ENCODE measurements at places on chromosomes 6 and 20.

DNA sequence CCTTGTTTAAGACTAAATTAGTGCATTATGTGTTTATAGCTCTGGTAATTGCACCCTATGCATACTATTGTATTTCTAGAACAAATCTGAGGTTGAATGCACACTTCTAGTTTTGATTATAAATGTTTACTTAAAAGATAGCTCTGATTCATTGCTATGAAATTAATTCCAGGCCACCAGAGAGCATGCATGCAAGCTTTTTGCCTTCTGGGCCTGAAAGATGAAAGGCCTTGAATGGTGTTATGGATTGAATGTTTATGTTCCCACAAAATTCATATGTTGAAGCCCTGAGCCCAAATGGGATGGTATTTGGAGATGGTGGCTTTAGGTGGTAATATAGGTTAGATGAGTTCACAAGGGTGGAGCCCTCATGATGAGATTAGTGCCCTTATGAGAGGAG lies 695.0 kb upstream of the MAP3K7 start:
- DNase-seq = no peak

- no peak for DNase-seq
These were observed 170.3 kb upstream of the SOX4 start for GRCh38 chr6:21423106-21423854.

GRCh38 chr6:5521322-5521721 lies 260.0 kb downstream of the FARS2 start:
- no peak for DNase-seq

- DNase-seq = no peak
These were observed 199.9 kb downstream of the TMEM200A start for GRCh38 chr6:130565696-130566095.

DNA sequence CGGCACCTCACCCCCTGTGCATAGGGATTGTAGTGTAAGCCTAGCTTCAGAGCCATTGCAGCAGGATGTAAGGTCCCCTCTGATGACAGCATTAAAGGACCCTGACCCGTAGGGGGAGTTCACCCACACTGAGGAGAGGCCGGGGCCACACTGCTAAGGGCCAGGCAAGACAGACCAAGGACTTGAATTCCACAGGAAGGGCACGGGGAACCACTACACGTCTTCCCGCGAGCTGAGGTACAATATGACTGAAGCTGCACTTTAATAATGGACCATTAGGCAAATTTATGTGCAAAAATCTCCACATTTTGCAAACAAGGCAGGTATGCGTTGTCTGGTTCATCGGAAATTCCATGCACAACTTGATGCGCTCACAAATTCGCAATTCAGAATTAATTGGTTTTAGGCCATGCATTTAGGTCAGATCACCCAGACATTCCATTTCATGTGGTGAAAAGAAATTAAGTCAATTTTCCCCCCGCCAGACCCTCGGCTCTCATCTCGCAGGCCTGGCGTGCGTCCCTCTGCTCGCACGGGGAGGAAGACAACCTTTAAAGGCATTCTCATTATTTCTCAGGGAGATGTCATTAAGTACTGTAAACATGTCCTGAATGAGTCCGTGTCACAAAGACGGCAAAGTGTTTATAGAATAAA lies 111.8 kb downstream of the FOXA2 start:
- DNase-seq = no peak

GRCh38 chr20:40464731-40465208 lies 224.3 kb downstream of the MAFB start:
- DNase-seq = no peak

DNA sequence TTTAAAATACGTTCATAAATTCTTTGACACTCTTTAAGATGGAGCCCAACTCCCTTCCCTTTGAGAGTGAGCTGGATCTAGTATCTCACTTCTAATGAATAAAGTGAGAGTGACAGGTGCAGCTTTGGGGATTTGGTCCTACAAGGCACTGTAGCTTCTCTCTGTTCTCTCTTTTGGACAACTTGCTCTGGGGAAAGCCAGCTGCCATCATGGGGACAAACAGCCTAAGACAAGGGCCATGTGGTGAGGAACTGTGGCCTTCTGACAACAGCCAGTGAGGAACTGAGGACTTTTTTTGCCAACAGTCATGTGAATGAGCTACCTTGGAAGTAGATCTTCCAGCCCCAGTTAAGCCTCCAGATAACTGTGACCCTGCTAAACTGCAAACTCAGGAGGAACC lies 272.8 kb upstream of the AGPAT4 start:
- DNase-seq = no peak

DNA sequence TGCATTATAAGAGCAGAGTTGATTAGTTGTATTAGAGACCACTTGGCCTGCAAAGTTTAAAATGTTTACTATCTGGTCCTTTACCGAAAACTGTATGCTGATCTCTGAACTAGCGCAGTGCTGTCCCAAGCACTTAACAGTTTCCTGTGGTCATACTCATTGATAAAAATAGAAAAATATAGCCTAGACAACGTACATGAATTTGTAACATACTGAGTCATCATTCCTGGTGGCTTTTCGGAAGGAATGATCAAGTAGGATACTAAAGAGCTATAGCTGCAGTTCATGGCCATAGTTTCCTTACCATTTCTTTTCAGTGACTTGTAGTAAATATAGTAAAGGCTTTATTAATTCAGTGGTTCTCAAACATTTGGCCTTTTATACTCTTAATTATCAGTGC lies 18.4 kb downstream of the TTK start:
- DNase-seq = peak; percentile 26

- peak; percentile 52 for DNase-seq
These were observed 28.9 kb downstream of the STX7 start for GRCh38 chr6:132483779-132484679.

DNA sequence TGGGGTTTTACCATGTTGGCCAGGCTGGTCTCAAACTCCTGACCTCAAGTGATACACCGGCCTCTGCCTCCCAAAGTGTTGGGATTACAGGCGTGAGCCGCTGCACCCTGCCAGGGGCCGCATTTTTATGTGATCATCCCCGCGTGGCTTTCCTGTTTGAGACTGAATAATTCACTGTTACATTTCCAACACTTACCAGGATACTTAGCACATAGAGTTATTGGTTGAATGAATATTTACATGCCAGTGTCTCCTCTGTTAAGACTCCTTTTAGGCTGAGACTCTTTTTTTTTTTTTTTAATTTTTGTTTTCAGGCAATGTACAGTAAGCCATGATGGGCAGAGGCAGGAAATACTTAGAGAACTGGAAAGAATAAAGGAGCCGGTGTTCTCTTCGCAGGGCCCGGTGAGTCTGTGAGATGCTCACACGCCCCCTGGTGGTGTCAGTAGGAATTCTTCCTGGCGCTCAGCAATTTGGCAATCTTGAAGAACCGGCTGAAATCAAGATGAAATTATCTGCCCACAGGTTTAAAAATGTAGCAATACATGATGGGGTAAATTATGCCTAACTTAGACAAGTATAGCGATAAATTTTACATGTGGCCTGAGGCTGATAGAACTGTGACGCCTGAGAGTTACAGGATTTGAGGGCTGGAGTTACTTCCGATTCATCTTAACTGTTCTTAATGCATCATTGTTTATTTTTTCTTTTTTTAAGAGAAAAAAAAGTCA lies 7.6 kb upstream of the RNF114 start:
- peak; percentile 85 for DNase-seq

GRCh38 chr6:47207261-47207660 lies 102.4 kb downstream of the TNFRSF21 start:
- DNase-seq = no peak

- DNase-seq = peak; percentile 68
These were observed 60.3 kb upstream of the HFE start for GRCh38 chr6:26026833-26027490.

GRCh38 chr6:44245391-44245911 lies 1.4 kb upstream of the HSP90AB1 start:
- DNase-seq = no peak

- DNase-seq = no peak
These were observed 246.2 kb downstream of the HACE1 start for GRCh38 chr6:104613416-104614001.

Data from AG08396 (cell line).